ENCODE measurements at places on chromosomes 16 and 17.
A peak's percentile ranks its signal among the peaks of the same experiment; 100 is the strongest.

GRCh38 chr17:68732301-68732749 is 131.2 kb upstream of the FAM20A start:
- no peak for DNase-seq

DNA sequence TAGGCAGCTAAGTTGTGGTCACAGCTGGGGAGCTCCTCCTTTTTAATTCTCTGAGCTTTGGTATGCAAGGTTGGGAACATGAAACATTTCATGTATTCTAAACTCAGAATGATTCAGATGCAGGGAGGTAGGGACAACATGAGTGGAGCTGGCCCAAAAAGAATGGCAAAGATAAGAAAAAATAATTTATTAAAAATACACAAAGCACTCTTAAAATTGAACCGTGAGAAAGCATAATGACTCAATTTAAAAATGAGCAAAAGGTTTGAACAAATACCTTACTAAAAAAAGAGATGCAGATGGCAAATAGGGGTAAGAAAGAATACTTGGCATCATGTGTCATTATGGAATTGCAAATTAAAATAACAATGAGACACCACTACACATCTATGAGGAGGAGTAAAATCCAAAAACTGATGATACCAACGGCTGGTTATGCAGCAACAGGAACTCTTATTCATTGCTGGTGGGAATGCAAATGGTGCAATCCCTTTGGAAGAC is 175.6 kb upstream of the IRX3 start:
- no peak for DNase-seq

DNA sequence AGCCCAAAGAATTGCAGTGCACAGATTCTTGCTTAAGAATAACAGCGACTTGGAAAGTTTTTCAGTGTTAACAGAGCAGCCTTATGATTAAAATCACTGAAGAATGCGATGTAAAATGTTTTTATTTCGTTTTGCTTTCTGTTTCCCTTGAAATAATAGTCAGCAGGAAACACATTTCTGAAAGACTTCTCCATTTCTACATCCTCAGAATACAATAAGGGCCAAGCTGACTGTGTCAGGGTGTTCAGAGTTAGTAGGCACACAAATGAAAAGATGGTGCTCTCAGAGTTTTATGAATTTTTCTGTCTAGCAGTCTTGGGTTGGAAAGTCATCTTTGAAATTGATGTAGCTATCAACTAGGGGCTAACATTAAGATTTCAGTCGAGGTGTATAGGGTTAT is 582.9 kb upstream of the RBFOX1 start:
- DNase-seq, result no peak

GRCh38 chr17:39281806-39282205 is 56.1 kb upstream of the STAC2 start:
- DNase-seq, result no peak

- DNase-seq, result no peak
These were observed 5.5 kb upstream of the CACNG5 start for GRCh38 chr17:66829386-66829864.

GRCh38 chr17:81049973-81050551 is 15.1 kb downstream of the BAIAP2 start:
- DNase-seq, result peak; percentile 30

GRCh38 chr16:55773859-55774549 is 58.9 kb downstream of the CES1 start:
- DNase-seq, result no peak

DNA sequence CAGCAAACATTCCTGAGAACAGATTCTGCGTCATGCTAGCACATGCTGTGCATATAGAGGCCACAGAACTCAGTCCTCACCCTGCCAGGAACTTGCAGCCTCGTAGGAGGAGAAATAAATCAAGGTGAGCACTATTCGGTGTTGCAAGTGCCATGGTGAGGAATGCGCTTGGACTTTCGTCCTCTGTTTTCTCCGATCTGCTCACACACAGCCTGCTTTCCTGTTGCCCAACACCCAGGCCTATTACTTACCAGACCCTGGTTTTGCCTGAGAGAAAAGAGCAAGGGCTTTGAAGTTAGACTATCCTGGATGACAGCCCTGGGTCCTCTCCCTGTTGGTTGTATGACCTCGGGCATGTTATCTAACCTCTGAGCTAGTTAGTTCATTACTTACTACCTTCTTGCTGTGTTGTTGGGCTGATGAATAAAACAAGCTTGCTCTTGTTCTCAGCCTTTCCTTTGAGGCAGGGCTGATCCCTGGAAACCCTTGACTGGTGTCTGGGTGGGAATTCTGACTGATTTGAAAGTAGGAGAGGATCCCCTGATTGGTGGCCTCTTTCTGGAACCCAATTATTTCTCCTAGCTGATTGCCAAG is 2.9 kb downstream of the ACSF2 start:
- no peak for DNase-seq

DNA sequence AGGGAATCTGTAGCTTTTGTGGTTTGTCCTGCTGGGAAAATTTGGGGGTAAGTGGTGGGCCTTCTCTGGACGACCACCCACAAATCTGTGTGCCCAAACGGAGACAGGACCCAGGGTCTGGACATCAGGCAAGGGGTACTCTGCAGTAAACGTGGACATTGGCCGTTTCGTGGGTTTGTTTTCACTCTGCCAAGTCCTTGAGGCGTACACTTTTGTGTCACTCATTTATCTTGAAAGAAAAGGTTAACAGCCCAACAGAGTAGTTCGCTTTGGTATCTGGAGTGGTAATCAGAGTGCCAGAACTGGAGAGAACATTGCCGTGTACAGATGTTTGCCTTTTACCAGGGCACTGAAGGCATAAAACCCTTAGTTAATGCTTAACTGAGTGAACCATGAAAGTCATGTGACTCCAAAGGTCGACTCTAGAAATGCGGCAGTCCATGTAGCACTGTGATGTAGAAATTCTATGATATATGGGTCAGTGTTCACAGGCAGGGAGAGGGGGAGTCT is 15.4 kb downstream of the NAA60 start:
- DNase-seq, result no peak

- DNase-seq, result no peak
These were observed 37.8 kb upstream of the CDC42EP4 start for GRCh38 chr17:73349647-73350046.

DNA sequence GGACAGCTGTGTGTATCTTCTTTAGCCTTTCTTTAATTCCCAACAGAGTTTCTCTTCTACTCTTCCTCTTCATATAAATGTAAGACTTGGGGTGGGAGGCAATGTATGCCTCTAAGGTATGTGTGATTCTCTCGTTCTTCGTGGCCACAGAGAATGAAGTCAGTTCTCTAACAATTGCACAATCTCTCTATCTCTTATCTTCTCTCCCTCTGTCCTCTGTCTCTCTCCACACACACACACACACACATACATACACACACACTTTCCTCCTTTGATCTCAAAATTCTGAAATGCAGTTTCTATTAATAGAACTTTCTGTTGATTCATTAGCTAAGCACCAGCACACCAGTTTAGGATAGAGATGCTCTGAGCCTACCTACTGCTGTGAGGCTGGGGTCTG is 615.7 kb upstream of the SALL1 start:
- DNase-seq, result no peak

DNA sequence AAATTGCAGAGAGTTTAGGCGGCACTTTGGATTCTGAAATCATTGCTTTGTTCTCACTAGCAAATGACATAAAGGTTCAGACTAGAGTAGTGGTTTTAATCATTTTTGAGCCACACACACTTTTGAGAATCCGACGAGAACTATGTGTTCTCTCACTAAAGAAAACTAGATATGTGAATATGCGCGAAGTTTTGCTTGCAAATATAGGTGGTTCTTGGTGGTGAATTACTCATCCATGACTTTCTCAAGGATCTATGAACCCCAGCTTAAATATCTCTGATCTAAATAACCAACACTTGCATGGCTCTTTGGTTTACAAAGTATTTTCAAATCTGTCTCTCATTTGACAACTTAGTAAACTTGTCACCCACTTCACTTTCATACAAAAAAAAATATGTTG is 54.8 kb downstream of the NOG start:
- DNase-seq, result no peak

GRCh38 chr16:19757762-19758595 is 39.9 kb downstream of the IQCK start:
- no peak for DNase-seq

DNA sequence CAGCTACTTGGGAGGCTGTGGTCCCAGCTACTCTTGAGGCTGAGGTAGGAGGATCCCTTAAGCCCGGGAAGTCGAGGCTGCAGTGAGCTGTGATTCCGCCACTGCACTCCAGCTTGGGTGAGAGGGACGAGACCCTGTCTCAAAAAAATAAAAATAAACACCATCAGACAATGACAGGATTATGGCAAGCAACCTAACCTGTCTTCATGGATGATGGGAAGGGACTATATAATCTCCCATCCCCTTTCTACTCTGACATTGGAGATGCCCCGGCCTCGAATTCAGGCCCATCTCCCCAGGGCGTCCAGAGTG is 893 bp downstream of the TRIM25 start:
- DNase-seq, result no peak

GRCh38 chr16:87571868-87572244 is 30.5 kb upstream of the JPH3 start:
- DNase-seq, result no peak

GRCh38 chr16:17346621-17347569 is 123.9 kb downstream of the XYLT1 start:
- DNase-seq, result no peak

- peak; percentile 87 for DNase-seq
These were observed 864 bp upstream of the MAZ start for GRCh38 chr16:29805232-29806098.

- DNase-seq, result no peak
These were observed 17.7 kb upstream of the RMI2 start for GRCh38 chr16:11327277-11328171.

DNA sequence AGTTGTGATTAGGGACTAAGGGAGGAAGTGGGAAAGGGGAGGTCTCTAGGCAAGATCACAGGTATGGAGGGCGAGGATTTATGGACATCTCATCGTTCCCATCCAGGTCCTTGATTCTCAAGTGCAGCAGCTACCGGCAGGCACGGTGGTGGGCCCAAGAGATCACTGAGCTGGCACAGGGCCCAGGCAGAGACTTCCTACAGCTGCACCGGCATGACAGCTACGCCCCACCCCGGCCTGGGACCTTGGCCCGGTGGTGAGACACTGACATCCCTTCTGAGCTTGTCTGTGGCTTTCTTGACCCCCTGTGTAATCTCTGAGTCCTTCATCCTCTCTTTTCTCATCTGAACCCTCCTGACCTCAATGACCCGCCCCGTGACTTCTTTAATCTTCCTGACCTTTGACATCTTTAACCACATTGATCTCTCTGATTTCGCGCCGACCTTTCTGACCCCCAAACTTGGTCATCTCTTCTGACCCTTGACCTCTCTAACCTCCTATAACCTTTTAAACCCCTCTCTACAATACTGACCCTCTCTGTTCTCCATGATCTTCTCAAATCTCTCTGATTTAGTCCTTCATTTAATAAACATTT is 3.8 kb downstream of the PLD2 start:
- no peak for DNase-seq

GRCh38 chr17:42104264-42104663 is 6.0 kb upstream of the ZNF385C start:
- DNase-seq, result no peak

DNA sequence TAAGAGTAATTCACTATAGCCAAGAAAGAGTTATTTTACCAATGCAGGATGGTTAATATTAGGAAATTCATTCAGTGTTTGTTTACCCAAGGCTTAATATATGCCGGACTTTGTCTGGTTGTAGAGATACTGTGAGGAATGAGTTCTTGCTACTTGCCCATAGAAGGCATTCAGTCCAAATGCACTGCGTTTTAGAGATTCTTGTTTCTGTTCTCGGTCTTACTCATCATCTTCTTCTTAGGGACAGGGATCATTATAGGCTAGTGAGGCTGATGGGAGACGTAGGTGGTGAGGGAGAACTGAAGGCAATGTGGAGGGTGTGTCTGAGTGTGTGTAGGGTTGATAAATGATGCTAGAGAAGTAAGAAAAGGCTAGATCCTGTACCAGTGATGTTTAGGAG is 90.7 kb downstream of the OR1D5 start:
- DNase-seq, result no peak

DNA sequence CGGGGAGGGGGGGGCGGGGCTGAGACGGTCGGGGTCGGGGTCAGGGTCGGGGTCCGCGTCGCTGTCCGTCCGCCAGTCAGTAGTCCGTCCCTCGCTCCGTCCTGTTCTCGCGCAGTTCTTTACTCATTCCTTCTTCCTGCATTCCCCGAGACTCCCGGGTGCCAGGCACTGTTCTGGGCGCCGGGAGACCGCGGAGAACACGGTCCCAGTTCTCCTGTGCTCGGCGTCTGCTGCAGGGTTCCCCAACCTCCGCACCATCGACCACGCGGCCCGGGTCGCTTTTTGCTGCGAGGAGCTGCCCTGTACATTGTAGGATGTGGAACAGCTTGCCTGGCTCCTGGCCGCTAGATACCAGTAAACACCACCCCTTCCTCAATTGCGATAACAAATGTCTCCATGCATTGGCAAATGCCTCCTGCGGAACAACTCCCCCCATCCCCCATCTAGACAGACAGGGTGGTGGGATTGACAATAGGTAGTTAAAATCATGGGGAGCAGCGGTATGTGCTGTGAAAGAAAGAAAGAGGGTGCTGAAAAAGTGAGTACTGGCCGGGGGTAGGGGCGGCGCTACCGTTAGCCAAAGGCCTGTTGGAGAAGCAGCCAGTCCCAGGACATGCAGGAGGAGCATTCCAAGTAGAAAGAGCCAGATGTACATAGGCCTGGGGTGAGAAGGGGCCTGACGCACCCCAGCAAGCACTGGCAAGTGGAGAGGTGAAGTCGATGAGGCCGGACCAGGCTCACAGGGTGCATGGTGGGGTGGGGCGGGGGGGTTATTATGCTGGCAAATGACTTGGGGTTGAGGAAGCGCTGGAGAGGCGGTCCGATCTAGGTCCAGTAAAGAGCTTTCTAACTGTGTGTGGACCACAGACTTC is 631 bp downstream of the TRAF7 start:
- no peak for DNase-seq

- DNase-seq, result peak; percentile 60
These were observed 561 bp upstream of the HERPUD1 start for GRCh38 chr16:56931271-56931891.

- DNase-seq, result no peak
These were observed 7.8 kb upstream of the RNASEK start for GRCh38 chr17:7004398-7005253.
